ENCODE measurements at places on chromosomes 6 and 20. TPM values are rescaled to one million over a fixed set of nuclear protein-coding genes. Genes with fewer than 3 reads are reported as not detected.

The EYA2 gene
- 12.5 TPM for total RNA-seq

The RBBP8NL gene
- 4.0 TPM for total RNA-seq

The ZSCAN12 gene
- total RNA-seq = 11.6 TPM

The COX4I2 gene
- total RNA-seq = not detected

The CRIP3 gene
- total RNA-seq = 1.9 TPM

The FAM184A gene
- total RNA-seq = 12.8 TPM

The SYCP2L gene
- 2.2 TPM for total RNA-seq

The GJA10 gene
- not detected for total RNA-seq

The EPB41L1 gene
- total RNA-seq = 43.7 TPM

The VEGFA gene
- total RNA-seq = 132 TPM

The C6orf15 gene
- total RNA-seq = 0.59 TPM

The PTCRA gene
- not detected for total RNA-seq

The SYNJ2 gene
- total RNA-seq = 3.0 TPM

The HMGCLL1 gene
- total RNA-seq = 6.9 TPM

The FKBP1C gene
- 0.29 TPM for total RNA-seq

The SNRPB gene
- total RNA-seq = 207 TPM

The MYT1 gene
- total RNA-seq = under 0.01 TPM

The CPNE5 gene
- 0.96 TPM for total RNA-seq

The FKBP1A gene
- 115 TPM for total RNA-seq

The KCNK5 gene
- total RNA-seq = 4.3 TPM

The RGS17 gene
- 1.8 TPM for total RNA-seq

The RNF144B gene
- total RNA-seq = 24.8 TPM

The COL19A1 gene
- 0.66 TPM for total RNA-seq
